ENCODE measurements at places on chromosomes 12 and 14. TPM values are rescaled to one million over a fixed set of nuclear protein-coding genes. Genes with fewer than 3 reads are reported as not detected.

Gene LMNTD1
- not detected for total RNA-seq

Gene CCDC184
- 1.7 TPM for total RNA-seq

Gene RNASE3
- total RNA-seq, result not detected

Gene FAM90A1
- 0.18 TPM for total RNA-seq

Gene HRK
- total RNA-seq, result 0.25 TPM

Gene TMEM179
- total RNA-seq, result 3.6 TPM

Gene AQP2
- total RNA-seq, result not detected

Gene CIROP
- 0.15 TPM for total RNA-seq

Gene SYNE2
- 95.2 TPM for total RNA-seq

Gene PIWIL1
- total RNA-seq, result not detected

Gene GALNT9
- total RNA-seq, result 0.18 TPM

Gene KIF26A
- total RNA-seq, result 38.3 TPM

Gene CCDC88C
- total RNA-seq, result 1.2 TPM

Gene CYP27B1
- total RNA-seq, result 1.3 TPM

Gene TAS2R8
- 0.45 TPM for total RNA-seq

Gene GNB3
- 5.2 TPM for total RNA-seq

Gene PPP4R4
- total RNA-seq, result 0.78 TPM

Gene FOXG1
- total RNA-seq, result 0.11 TPM

Gene YEATS4
- 123 TPM for total RNA-seq

Gene SYT1
- total RNA-seq, result 0.66 TPM

Gene USP44
- total RNA-seq, result 0.28 TPM

Gene TSHR
- total RNA-seq, result 0.32 TPM

Gene ARHGEF25
- total RNA-seq, result 22.3 TPM

Gene RNASE7
- not detected for total RNA-seq

Gene PPFIA2
- 53.5 TPM for total RNA-seq

Gene DIO3
- 0.18 TPM for total RNA-seq

Gene RDH11
- 41.7 TPM for total RNA-seq

Gene GPR137C
- 1.7 TPM for total RNA-seq

Gene CEBPE
- total RNA-seq, result not detected

Gene ZNF268
- 34.1 TPM for total RNA-seq

Gene TOMM20L
- not detected for total RNA-seq

Gene TC2N
- total RNA-seq, result 0.25 TPM

Gene APOF
- not detected for total RNA-seq

Gene NYNRIN
- total RNA-seq, result 37.2 TPM

Gene PLEKHD1
- 0.21 TPM for total RNA-seq

Gene SUOX
- total RNA-seq, result 38.2 TPM

Gene SLC35F4
- total RNA-seq, result not detected

Gene LMO3
- 29.3 TPM for total RNA-seq

Gene HOMEZ
- total RNA-seq, result 13.6 TPM

Gene ENDOU
- 0.53 TPM for total RNA-seq

Gene C3AR1
- not detected for total RNA-seq

Gene GSKIP
- total RNA-seq, result 11.8 TPM

Gene TAPBPL
- 2.8 TPM for total RNA-seq

Measured in cardiac muscle cell (in vitro differentiated cells and primary cell).